ENCODE measurements at places on chromosomes 11 and 22.

GRCh38 chr22:21563912-21564311 lies 3.6 kb upstream of the UBE2L3 start:
- no peak for DNase-seq

- no peak for DNase-seq
Measured at GRCh38 chr11:48103621-48104567, 112.7 kb upstream of the OR4B1 start.

DNA sequence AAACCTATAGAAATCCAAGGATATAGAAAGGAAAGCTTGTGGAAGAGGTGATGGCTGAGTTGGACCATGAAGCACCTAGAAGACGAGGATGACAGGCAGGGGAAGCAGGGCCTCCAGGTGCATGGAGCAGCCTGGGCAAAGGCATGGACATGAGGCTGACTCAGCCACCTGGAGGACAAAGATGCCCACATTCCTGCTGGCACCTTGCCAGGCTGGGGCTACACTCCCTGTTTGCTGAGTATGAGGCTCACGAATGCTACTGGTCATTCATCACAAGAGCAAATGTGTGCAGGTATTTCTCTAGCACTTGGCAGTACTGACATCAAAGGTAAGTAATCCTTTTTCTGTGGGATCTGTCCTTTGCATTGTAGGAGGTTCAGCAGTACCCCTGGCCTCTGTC lies 7.1 kb upstream of the SCGB2A1 start:
- DNase-seq, result no peak

GRCh38 chr11:130421697-130422096 lies 6.7 kb downstream of the ADAMTS8 start:
- no peak for DNase-seq

GRCh38 chr11:130429120-130429681 lies 792 bp upstream of the ADAMTS8 start:
- DNase-seq, result no peak

GRCh38 chr11:127506126-127506525 lies 505.6 kb upstream of the KIRREL3 start:
- DNase-seq, result no peak

GRCh38 chr11:65435411-65435931 lies 12.9 kb downstream of the NEAT1 start:
- DNase-seq, result no peak

- DNase-seq, result no peak
Measured at GRCh38 chr11:72574548-72575460, 99.4 kb downstream of the PDE2A start.

DNA sequence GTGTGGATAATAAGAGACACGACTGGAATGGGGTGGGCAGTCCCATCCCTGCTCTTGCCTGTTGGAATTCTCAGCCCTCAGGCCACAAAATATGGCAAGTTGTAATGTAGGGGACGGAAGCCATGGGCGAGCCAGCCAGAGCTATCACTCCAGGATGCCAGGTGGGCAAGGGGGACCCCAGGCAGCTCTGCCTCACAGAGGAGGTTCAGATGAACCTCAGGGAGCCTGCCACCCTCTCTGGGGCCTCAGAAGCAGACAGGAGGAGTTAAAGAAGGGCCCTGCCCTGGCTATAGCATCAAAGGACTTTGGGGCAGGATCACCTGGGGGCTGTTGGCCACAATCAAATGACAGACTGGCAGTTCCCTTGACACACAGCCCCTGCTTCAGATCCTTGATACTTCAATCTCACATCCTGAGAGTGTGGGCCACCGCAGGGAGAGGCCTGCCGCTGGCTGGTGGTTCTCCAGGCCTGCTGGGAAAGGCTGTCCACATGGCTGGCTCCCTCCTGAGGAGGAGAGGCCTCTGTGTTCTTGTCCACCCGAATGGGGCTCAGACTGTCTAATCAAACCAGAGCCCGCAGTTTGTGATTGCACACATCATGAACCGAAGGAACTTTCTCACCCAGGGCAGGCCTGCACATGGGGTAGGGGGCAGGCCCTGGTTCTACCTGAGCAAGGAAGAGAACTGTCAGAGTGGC lies 31.4 kb downstream of the IGLL1 start:
- no peak for DNase-seq
